ENCODE measurements at places on chromosomes 3 and 15.
A peak's percentile ranks its signal among the peaks of the same experiment; 100 is the strongest.

DNA sequence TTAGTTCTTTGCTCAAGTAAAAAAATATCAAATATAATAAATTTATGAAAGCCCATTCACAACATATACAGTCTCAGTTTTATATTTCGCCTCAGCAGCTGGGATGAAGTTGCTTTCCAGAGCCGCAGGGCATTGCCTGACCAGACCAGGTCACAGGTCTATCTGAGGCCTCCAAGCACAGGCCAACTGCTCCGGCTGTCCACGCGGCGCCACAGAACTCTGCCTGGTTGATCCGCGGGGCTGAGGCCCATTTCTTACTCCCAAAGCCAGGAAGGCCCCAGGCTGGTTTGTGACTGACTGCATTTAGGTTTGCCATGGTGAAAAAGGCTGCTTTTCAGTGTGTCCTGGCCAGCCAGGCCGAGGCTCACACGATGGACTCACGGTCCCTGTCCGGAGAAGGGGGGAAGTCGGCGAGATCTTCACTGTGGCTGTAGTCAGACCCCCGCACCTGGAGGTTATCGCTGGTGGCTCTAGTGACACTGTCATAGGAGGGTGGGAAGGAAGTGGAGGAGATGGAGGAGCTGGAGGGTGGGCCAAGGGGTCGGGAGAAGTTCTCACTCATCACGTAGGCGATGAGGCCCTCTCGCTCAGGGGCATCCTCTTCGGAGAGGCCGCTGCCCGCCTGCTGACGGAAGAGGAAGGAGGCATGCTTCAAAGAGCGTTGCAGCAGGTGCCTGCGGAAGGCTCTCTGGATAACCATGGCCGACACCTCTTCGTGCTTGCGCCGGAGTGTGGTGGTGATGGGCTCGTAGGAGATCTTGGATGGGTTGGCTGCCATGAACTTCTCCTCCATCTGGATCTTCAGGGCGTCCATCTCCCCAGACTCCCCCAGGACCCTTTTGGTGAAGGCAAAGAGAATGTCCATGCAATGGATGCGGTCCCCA is 54.1 kb downstream of the EXOG start:
- no peak for DNase-seq

GRCh38 chr15:71330638-71331162 is 215.4 kb downstream of the THSD4 start:
- no peak for DNase-seq

- no peak for DNase-seq
These were observed 60.9 kb upstream of the TSC22D2 start for GRCh38 chr3:150346981-150347863.

DNA sequence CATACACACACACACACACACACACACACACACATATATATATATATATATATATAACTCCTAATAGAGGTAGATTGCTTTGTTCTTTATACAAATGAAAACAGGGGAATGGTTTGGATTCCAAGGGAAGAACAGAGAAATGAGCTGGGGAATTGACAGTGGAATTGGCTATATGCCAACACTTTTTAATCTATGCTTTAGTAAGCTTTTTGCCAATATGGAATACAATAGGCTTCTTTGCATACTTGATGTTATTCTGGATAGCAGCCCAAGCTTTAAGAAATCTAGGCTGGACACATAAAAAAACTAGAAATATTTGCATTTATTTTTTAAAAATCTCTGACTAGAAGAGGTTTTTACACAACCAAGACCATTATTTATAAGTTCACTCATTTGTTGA is 334.2 kb upstream of the MDFIC2 start:
- DNase-seq, result no peak

DNA sequence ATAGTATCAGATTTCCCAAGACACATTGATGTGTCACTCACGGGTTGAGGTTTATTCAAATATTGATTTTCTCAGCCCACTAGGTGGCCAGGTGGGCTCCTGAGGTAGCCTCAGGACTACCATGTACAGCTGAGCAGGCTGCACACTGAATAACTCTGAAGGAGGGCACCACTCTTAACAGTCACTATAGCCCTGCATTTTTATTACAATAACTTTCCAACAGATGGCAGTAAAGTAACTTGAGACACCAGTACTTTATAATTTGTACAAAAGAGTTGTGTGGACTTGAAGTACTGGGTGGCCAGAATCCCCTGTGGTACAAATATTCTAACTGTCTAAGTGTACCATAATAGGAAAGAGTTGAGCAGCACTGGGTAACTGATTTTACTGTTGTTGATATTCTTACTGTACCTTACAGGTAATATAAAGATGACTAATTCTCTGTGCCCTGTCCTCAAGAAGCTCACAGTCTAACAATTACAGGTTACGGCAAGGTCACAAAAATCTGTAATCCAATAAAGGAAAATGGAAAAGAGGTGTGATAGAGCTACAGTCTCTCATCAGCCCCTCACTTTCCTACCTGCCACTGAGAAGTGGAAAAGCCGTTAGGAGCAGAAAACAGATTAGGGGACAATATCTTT is 76.0 kb downstream of the ETFA start:
- peak; percentile 43 for DNase-seq

DNA sequence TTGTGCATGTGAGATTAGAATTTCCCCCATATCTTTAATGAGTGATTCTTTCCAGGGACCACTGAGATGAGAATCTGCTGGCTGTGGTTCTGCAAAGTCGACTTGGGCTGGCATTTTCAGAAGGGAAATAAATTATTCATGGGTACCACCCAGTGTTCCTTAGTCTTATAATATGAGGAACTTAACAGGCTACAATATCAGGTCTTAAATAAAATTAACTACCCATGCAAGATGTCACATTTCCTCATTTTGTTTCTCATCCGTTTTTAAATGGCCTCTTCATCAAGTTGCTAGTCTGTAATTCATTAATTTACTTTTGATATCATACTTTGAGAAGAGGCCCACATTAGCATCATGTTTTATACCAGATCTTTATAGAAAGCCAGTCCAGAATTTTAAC is 58.3 kb upstream of the SKOR1 start:
- no peak for DNase-seq

- peak; percentile 87 for DNase-seq
These were observed 34.1 kb upstream of the ATG7 start for GRCh38 chr3:11238060-11238459.

DNA sequence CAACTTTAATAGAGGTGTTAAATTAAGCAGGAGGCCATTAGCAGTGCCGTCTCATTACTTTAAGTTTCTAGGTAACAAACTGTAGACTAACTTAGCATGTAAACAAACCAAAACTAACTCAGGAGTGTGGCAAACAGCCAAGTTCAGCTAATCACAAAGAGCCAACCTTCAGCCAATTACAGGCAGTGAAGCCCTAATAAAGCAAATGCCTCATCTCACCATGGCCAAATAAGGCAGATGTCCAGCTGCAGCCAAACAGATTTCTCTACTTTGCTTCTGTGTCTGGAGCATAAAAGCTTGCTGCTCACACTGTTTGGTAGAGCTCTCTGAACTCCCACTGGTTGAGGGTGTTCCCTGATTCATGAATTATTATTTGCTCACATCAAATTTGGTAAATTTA is 835.4 kb upstream of the GBE1 start:
- no peak for DNase-seq

DNA sequence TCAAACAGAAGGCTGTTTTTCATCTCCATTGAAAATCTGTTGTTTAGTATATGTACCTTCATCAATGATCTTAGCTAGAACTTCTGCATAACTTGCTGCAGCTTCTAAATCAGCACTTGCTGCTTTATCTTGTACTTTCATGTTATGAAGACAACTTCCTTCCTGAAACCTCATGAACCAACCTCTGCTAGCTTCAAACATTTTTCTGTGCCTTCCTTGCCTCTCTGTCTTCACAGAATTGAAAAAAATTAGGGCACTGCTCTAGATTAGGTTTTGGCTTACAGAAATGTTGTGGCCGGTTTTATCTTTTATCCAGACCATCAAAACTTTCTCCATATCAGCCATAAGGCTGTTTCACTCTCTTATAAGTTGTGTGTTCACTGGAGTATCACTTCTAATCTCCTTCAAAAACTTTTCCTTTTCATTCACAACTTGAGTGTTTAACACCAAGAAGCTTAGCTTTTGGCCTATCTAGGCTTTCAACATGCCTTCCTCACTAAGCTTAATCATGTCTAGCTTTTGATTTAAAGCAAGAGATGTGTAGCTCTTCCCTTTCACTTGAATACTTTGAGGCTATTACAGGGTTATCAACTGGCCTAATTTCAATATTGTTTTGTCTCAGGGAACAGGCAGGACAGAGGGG is 78.6 kb downstream of the IGSF11 start:
- DNase-seq, result no peak

DNA sequence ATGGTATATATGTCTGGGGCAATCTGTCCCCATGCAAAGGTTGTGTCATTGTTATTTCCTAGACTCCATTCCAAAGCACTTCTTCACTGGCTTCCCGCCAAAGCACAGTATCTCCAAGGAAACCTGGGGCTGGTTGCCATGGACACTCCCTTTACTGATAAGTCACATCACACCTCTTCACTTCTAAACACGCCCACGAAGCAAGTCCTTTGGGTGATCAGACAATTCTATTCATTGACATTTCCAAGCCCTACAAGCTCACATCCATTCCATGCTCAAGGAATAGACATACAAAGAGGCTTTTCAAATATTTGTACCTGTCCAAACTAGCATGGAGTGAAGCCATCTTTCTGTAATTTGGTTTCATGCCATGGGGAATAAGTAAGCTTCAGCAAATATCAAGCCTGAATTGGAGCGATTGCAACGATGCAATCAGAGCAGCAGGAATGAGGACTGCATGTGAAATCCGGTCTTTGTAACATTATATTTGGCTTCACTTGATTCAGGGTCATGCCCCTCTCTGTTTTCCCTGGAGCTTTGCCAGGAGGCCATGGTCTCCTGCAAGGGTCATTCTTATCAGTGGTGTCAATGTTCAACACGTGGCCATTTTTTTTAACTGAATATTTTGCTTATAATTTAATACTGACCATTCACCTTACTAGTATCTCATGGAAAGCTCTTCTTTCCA is 201.6 kb upstream of the TMC3 start:
- DNase-seq, result peak; percentile 73

DNA sequence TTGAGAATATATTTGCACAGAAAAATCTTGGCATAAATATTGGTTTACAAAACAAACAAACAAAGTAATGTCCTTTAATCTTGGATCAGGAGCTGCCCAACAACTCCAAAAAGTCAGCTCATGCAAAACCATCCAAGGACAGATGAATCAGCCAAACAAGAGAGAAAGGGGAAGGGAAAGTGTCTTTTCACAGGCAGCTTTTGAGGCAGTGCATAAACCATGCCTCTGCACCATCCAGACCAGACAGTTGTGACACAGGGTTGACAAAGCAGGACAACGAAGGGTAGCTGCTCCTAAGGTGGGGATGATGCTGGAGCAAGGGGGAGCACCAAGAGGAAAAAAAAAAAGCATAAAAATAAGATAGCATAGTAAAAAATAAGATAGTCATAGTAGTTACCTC is 8.7 kb downstream of the CD86 start:
- no peak for DNase-seq

GRCh38 chr3:14512942-14513327 is 27.2 kb downstream of the GRIP2 start:
- DNase-seq, result no peak

GRCh38 chr3:61730577-61731231 is 169.3 kb downstream of the PTPRG start:
- DNase-seq, result no peak

DNA sequence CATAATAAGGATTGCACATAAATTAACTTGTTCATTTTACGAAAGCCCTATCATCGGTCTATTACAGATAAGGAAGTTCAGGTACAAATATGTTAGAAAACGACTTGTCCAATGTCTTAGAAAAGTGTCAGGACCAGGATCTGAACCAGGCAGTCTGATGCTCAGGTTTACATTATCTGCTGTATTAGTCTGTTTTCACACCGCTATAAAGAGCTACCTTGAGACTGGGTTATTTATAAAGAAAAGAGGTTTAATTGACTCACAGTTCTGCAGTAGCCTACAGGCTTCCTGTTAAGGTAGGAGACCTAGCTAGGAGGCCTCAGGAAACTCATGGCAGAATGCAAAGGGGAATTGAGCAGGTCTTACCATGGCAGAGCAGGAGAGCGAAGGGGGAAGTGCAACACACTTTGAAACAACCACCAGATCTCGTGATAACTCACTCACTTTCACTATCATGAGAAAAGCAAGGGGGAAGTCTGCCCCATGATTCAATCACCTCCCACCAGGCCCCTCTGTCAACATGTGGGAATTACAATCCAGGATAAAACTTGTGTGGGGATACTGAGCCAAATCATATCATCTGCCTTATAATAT is 45.8 kb upstream of the GOLIM4 start:
- no peak for DNase-seq

DNA sequence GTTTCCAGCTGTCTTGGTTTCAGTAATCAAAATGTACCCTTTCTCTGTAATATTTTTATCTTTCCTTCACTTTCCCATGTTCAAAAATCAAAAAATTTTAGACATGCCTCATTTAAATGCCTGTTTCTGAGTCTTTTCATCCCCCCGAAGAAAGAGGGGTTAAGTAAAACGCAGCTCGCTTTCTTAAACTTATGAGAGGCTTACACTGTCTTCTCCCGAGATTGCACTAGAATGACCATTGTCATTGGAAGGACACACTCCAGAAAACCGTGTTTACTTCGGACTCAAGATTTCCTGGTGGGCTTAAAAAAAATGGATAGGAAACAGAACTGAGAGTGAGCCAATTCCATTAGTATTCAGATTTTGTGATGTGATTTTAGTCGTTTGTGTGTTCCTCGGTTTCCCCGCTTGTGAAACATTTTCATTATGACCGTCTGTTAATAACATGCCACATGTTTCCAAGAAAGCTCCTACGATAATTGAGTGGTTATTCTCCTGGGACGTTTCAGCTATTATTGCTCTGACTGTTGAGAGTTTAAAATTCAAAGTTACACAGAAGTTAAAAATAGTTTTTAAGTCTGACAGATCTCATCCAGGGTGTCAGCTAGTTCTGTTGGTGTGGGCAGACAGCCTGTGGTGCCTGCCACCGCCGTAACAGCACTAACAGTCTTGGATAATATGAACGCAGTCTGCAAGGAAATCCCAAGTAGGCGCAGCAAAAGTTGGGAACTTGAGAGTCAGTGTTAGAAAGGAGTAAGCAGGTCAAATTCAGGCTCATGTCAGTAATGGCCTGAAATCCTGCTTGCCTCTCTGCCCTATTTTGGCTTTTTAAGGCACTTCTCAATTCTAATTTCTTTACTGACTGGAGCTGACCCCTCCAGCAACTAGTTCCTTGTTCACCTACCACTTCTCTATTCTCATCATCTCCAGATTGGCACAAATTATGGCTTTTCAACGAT is 1.5 kb downstream of the CRYBG3 start:
- no peak for DNase-seq

GRCh38 chr3:165553371-165553770 is 283.9 kb downstream of the BCHE start:
- DNase-seq, result no peak

DNA sequence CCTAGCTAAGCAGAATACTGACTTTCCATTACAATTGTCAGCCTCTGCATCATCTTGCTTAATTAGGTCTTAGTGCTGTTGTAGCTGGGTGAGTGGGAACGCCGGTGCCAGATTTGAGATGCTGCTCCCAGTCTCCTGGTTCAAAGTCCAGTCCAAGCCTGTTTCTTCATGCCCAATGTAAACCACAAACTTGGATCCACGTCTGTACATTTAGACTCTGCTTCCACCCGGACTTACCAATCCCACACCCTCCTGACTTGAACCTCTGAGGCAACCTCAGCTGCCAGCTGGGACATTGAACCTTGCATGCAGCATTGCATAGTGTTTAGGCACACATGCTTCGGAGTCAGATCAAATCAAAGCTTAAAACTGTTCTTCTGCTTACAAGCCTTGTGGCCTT is 43.0 kb downstream of the BCL2L10 start:
- DNase-seq, result peak; percentile 93

Measured in foreskin keratinocyte (primary cell).